Ovary (tissue), 10 donors: ENCODE measurements at places on chromosomes 2 and 18.

DNA sequence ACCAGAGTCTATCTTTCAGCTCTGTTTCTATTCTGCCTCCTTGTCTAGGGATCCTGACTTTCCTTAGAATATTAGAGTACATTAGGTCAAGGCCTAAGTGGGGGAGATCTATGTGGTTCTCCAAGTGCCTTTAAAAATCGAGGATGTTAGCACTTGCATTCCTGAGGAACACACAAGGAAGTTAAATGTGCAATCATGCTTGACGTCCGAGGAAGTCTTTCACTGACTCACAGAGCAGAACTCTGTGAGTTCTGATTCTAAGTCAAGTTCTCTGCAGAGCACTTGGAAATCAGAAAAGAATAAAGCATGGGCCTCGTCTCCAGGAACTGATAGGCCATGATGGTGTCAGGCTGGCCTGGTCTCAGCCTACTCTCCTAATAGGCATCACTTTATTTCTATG is 17.2 kb downstream of the FHOD3 start:
- DNase-seq: no peak

- no peak for DNase-seq
These were observed 27.7 kb upstream of the SMCHD1 start for GRCh38 chr18:2627821-2628276.

- DNase-seq: no peak
These were observed 228.7 kb downstream of the HAUS1 start for GRCh38 chr18:46332921-46333341.

DNA sequence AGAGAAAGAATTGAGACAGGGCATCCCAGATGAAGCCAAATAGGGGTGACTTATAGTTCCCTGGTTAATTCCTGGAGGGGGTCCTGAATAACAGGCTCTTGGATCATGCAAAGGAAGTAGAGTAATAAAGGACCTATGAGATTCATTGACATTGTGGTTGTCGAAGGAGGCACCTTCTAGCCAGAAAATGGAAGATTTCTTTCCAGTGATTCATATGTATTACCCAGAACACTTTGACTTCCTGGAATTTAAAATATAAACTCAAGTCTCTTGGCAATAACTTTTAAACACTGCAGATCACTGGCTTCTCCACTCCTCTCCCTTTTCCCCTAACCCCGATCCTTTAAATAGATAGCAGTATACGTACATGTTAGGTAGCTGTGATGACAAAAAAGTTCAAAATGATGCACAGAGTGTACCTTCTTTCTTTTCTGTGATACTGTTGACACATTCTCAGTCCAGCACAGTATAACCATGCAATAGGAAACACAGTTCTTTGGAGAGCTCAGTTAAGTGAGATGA is 211.8 kb downstream of the LTBP1 start:
- DNase-seq: no peak

- DNase-seq: no peak
These were observed 22.2 kb downstream of the NFE2L2 start for GRCh38 chr2:177242121-177242987.

GRCh38 chr2:135985826-135986393 is 484 bp upstream of the DARS1 start:
- no peak for DNase-seq

- no peak for DNase-seq
These were observed 78.2 kb downstream of the UBE2E3 start for GRCh38 chr2:181058378-181059269.

- DNase-seq: no peak
These were observed 78.8 kb downstream of the TGOLN2 start for GRCh38 chr2:85248773-85249509.

DNA sequence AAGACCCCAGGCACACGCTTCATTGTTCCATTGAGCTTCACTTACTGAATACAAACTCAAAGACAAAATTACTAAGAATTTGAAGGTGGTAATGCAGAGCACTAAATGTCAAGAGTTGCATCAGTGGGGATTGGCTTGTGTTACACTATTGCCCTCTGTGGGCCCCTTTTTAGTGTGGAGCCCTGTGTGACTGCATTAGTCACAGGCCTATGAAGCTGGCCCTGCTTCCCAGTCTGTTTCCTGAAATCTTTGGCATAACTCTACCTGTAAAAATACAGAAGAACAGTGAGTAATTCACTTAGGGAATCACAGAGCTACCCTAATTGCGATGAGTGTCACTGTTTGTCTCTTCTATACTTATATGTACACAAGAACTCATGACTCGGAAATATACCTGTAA is 40.0 kb upstream of the STPG4 start:
- DNase-seq: no peak

DNA sequence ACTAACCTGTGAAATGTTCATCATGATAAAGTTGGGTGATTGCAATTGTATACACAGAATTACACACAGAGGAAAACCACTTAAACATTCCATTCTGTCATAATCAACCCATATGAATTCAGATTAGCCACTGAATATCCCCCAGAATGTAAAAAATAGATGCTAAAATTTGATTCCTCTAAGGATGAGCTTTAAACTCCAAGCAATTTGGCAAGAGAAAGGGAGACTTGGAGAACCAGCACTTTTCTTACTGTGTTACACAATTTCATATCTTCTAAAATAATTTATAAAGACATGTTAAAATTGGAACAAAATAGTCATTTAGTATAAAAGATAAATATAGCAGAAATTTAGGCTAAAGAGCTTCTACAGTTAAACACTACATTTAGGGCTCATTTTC is 146.3 kb upstream of the LMAN1 start:
- no peak for DNase-seq

- no peak for DNase-seq
These were observed 1.1 kb downstream of the ITGAV start for GRCh38 chr2:186590759-186591505.

DNA sequence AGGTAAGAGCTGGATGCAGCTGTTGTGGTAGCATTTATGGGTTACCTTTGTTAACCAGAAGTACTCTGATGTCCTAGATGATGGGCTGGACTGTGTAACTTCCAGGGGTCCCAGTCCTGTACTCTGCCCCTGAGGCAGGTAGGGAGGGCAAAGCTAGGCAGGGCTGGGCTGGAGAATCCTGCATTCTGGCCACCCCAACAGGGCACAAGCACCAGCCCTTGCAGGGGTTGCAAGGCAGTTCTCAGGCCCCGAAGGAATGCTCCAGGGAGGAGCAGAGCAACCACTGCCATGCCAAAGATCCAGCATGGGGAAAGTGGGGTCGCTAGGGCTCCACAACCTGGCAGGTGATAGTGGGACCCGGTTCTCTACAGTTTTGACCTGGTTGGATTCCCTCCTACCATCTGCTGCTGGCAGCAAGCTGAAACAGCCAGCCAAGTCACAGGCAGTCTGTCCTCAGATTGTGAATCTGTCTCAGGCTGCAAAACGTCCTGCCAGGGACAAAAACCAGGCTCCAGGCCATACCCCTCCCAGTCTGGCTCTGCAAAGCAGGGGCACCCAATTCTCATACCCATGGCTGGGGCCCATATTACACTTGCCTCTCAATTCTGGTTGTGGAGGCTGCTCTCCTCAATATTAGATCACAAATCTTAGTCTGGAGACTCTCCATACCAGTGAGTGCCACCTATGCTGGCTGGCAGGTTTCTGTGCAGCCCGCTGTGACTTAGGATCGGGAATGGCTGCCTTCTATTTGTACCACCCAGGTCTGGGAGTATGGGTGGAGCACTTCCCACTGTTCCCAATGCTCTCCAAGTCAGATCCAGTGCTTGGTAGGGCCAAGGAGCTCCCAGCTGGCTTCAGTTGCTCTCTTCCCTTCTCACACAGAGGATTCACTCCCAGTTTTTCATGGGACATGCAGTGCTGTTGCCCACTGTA is 61.1 kb downstream of the SMCHD1 start:
- no peak for DNase-seq

GRCh38 chr2:124661558-124661957 is 636.5 kb downstream of the CNTNAP5 start:
- no peak for DNase-seq

DNA sequence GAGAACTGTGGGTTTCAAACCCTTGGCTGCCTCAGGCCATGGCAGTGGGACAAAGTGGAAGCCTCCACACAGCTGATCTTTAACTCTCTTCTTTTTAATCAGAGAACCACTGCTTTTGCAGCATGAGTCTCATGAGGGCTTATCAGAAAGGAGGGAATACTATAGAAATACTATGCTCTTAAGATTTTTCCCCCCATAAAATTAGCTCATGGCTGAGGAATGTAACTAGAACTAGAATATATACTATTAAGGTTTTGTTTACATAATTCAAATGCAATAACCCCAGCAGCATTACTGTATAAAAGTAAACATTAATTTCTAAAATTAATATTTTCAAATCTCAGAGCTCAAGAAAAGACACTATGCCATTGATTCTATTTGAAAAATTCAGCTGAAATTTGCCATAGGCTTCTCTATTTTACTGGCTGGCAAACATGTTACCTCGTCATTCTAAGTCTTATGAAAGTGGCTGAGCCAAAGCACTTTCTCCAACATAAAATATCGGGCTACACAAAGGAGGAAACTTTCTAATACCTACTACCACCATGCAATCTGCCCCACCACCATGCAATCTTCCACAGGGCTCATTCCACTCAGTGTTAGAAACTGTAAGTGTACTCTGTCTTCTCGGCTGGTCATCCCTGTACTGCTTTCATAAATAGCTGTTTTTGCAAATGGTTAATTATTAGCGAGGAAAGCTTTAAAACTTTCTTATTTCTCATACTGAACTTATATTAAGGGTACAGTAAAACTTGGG is 42.5 kb downstream of the WDR35 start:
- DNase-seq: no peak

DNA sequence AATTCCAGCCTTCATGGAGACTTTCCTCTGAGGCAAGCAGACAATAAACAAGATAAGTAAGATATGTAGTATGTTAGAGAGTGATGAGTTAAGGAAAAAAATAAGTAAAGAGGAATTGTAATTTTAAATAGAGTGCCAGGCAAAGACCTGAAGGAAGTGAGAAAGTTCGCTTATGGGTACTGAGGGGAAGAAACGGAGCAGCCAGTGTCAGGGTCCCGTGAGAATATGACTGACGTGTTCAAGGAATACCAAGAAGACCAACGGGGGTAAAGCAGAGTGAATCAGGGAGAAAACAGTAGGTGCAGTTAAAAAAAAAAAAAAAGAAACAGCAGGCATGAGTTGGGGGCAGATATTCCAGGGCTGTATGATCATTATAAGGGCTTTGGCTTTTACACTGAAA is 45.1 kb downstream of the ARHGEF33 start:
- DNase-seq: no peak

- no peak for DNase-seq
These were observed 723.7 kb upstream of the RAB6C start for GRCh38 chr2:129255610-129256313.

DNA sequence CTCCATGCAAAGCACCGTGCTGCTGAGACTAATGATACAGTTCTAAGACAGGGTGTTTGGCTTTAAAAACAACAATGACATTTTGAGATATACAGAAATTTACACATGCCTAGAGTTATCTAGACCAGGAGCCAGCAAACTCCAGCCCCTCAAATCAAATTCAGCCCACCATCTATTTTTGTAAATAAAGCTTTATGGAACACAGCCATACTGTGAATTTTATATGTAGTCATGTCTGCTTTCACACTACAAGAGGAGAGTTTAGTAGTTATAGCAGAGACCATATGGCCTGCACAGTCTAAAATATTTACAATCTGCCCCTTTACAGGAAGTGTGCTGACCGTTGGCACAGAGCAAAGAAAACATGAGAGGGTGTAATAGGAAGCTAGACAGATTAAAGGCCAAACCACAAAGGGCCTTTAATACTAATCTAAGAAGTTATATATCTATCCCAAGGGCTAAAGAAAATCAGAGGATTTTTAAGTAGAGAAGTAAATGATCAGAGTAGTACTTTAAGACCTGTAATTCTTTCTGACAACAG is 39.4 kb downstream of the NBAS start:
- no peak for DNase-seq

DNA sequence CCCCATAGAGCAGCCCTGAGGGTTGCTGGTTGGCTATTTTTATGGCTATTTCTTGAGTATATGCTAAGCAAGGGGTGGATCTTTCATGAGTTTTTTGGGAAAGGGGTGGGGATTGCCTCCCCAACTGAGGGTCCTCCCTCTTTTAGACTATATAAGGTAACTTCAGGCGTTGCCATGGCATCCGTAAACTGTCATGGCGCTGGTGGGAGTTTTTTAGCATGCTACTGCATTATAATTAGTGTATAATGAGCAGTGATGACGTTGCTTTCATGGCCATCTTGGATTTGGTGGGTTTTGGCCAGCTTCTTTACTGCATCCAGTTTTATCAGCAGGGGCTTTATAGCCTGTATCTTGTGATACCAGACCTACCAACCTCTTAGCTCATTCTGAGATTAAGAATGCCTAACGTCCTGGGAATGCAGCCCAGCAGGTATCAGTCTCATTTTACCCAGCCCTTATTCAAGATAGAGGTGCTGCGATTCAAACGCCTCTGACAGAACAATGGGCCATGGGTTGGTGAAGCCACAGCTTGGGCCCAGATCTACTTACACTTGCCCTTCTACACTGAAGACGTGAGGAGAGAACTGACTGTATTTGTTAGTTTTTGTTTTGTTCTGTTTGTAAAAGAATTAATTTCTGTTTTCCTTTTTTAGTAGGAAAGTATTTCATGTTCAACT is 53.8 kb upstream of the TMEM163 start:
- no peak for DNase-seq

- DNase-seq: no peak
These were observed 122.8 kb upstream of the WDSUB1 start for GRCh38 chr2:159409116-159409800.

- no peak for DNase-seq
These were observed 41.6 kb downstream of the ZBTB14 start for GRCh38 chr18:5253910-5254309.

DNA sequence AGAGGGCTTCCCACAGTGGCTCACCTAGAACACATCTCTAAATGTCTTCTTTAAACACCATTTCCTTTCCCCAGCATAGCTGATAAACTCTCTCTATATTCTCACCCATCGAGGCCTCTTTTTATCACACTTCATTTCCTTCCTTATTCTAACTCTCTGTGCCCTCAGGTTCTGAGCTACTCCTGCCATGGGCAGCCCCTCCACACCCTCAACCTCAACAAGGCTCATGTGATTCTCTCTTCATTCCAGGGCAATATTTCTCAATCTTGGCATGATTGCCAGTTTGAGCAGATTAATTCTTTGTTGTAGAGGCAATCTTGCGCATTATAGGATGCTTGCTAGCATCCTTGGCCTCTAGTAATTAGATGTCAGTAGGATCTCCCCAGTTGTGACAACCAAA is 999.1 kb downstream of the TSN start:
- no peak for DNase-seq

DNA sequence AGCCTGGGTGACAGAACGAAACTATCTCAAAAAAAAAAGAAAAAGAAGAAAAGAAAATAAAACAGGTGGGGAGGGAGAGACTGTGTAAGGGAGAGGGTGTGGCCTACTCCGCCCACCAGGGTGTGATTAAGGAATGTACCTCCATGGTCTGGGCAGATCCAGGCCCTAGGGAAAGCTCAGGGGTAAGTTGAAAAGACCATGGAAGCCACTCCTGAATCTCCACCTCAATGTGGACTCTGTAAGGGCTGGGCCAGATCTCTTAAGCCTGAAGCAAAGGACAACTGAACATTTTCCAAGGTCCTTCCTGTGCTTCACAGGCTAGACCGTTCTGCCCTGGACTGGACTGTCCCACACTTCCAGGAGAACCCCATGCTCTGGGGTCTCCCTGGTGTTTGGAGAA is 9.7 kb upstream of the ATG16L1 start:
- DNase-seq: no peak
